ENCODE measurements at places on chromosomes 2 and 18. TPM values are rescaled to one million over a fixed set of nuclear protein-coding genes. Genes with fewer than 3 reads are reported as not detected.

GRCh38 chr2:215577356-215577755, 141.5 kb upstream of the FN1 start:
- H3K4me3 ChIP-seq: no peak overlapping the region
- H3K36me3 ChIP-seq: no peaks in the 10 kb centered on the region
- no peak for DNase-seq
- H3K27ac ChIP-seq: no peak overlapping the region

- no peaks in the 10 kb centered on the region for H3K27me3 ChIP-seq
- H3K36me3 ChIP-seq: no peaks in the 10 kb centered on the region
- no peak overlapping the region for H3K4me3 ChIP-seq
- no peak overlapping the region for H3K27ac ChIP-seq
- DNase-seq: no peak
Observed at GRCh38 chr2:162926501-162926900, 87.9 kb upstream of the KCNH7 start.

- H3K4me1 ChIP-seq: peaks cover 80% of the 10 kb centered on the region
- no peaks in the 10 kb centered on the region for H3K27me3 ChIP-seq
- no peak for DNase-seq
- no peak overlapping the region for H3K4me3 ChIP-seq
Observed at GRCh38 chr2:223941579-223942277, 3.4 kb downstream of the WDFY1 start.

DNA sequence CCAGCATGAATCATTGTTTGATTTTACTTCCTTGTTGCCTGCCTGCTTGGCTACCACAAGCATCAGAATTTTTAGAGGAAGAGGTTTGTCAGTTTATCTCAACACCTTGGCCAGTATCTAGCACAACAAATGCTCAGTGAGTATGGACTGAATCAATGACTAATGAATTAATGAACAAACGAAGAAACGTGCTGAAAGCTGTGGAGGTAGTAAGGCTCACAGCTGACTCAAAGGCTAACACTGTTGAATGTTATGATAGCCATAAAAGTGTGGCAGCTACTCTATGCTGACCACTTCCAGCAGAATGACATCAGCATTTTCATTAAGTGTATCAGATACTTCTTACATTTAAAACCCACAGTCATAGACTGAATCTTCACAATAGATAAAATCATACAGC, 543.4 kb downstream of the IRS1 start:
- DNase-seq: no peak
- H3K27ac ChIP-seq: no peak overlapping the region
- H3K36me3 ChIP-seq: no peaks in the 10 kb centered on the region
- no peak overlapping the region for H3K4me3 ChIP-seq

DNA sequence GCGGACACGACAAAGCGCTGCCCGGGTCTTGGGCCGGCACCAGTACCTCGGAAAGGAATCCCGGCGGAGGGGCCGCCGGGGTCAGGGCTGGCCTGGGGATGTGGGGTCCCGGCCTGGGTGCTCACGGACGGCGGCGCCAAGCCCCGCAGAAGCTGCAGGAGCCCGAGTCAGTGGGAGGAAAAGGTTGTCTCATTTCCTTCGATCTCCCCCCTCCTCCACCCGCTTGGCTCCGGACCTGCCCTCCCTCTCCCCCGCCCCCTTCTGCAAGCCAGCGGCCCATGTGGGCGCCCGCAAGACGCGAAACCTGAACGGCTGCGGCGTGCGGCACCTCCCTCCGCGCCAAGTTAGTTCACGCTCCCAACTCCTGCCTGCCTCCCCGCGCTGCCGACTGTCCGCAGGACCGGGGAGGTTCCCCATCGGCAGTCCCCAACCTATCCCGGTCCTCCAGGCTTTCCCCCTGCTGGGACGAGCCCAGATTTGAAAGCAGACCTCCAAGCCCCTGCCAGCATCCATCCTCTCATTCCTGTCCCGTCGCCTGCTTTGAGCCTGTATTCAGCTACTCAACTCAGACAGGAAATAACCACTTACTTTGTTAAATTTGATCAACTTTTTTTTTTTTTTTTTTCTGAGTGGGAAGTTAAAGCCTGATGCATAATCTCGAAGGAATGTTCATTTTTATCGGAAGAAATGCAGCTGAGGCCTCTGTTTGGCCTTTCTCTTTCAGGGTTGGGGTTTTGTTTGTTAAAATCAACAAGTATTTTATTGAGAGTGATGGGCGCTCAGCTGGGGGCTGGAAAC, at the start of gene EVA1A:
TSS of gene EVA1A (minus strand) at position 172 of the 798 bp plus-strand sequence. CDS start 42,799 bp downstream, outside the sequence.
- no peaks in the 10 kb centered on the region for H3K36me3 ChIP-seq
- DNase-seq: peak; percentile 32
- peak within 1 kb of the TSS; percentile 66 for H3K4me3 ChIP-seq
- peak within 1 kb of the TSS; percentile 75 for H3K27ac ChIP-seq

- no peak overlapping the region for H3K4me3 ChIP-seq
- no peak overlapping the region for H3K27ac ChIP-seq
- DNase-seq: no peak
- H3K36me3 ChIP-seq: no peaks in the 10 kb centered on the region
- no peaks in the 10 kb centered on the region for H3K27me3 ChIP-seq
Observed at GRCh38 chr2:240687045-240687740, 4.5 kb upstream of the AQP12A start.

DNA sequence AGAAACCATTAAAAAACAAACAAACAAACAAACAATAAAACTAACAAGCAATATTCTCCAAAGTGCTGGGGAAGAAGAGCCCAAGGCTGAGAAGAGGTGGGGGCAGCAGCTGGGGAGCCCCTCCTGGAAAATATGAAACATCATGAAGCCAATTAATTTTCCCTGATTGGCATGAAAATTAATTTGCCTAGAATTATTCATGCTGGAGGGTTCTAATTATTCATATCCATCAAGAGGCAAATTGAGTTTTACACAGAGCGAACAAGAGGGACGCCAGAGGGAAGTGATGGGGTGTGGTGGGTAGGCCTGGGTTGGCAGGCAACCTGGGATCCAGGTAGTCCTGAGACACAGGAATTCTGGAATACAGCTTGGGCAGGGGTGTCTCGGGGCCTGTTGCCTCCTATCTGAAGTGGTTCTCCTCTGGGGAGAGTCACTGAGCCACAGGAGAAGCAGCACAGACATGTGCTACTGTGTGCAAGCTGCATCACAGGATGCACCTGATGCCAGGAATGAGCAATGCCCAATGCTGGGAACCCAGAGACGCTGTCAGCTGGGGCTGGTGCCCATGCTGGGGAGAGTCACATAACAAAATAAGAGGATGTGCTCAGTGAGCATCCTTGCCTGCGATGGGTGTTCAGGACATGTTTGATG, 100.5 kb downstream of the TEX51 start:
- H3K36me3 ChIP-seq: no peaks in the 10 kb centered on the region
- no peak for DNase-seq
- H3K4me3 ChIP-seq: no peak overlapping the region
- no peaks in the 10 kb centered on the region for H3K4me1 ChIP-seq

DNA sequence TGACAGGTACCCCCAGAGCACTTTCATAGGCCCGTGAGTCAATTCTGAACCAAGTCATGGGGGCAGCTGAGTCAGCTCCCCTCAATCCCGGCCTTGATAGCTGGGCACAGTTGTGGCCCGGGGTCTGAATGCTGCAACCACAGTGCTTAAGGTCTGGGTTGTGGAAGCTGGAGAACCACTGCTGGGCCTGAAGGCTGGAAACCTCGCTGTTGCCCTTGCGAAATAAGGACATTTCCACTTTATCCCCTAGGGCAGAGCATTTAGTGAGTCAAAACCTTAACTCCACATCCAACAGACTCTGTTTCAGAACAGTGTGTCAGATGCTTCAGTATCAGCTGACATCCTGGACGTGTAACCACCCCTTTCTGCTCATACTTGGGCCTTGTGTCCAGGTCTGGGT, 58.6 kb downstream of the SP110 start:
- no peak for DNase-seq
- no peak overlapping the region for H3K27ac ChIP-seq
- no peak overlapping the region for H3K4me3 ChIP-seq
- H3K4me1 ChIP-seq: peaks cover 3% of the 10 kb centered on the region
- peaks cover 20% of the 10 kb centered on the region for H3K36me3 ChIP-seq

DNA sequence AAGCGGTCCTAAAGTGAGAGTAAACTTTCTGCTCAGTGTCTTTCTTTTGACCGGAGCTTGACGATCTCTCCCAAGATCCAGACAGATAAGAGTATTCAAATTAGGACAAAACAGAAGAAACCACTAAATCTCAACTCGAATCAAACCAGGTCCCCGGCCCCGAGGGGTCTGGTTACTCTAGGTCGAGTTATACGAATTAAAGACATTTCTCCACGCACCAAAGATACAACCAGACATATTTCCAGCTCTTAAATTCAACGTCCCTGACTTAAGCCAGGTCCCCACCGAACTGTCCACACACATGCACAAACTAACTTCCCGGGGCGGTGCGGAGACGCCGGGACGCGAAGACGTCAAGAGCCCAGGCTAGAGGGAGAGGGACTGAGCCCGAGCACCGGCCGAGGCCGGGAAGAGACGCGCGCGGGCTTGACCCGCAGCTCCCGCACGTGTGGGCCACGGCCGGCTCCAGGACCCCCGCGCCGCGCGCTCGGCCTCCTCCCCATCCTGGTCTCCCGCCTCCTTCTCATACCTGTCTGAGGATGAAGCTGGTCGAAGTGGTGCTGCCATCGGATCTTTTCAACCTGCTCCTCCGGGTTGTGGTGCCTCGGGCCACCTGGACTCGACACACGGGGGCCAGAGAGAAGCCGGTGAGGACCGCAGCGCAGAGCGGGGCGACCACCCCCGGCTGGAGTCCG, 896 bp downstream of the CACNB4 start:
- H3K4me3 ChIP-seq: peak overlapping the region; percentile 71
- DNase-seq: peak; percentile 35
- no peaks in the 10 kb centered on the region for H3K36me3 ChIP-seq
- no peak overlapping the region for H3K27ac ChIP-seq
- no peaks in the 10 kb centered on the region for H3K27me3 ChIP-seq

- no peak overlapping the region for H3K4me3 ChIP-seq
- peak overlapping the region; percentile 9 for H3K27ac ChIP-seq
- no peak for DNase-seq
- H3K27me3 ChIP-seq: no peaks in the 10 kb centered on the region
Observed at GRCh38 chr2:168594778-168595177, 138.7 kb downstream of the CERS6 start.

DNA sequence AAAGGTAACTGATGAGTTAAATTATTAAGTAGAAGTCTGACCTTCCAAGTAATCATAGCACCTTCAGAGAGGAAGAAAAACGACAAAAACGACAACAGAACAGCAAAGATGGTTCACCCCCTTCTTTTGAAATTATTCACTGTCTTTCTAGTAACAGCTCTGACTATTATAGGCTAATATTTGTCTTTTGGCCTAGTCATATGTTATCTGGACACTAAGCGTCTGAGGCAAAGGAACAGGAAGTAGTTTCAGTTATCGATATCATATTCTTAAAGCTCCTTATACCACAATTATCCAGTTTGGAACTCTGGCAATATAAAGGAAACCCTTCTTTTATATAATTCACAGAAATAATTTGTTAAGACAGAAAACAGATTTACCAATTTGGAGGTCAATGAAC, 27.6 kb upstream of the SLC40A1 start:
- no peaks in the 10 kb centered on the region for H3K36me3 ChIP-seq
- no peaks in the 10 kb centered on the region for H3K27me3 ChIP-seq
- DNase-seq: no peak
- no peak overlapping the region for H3K27ac ChIP-seq
- H3K4me1 ChIP-seq: peaks cover 9% of the 10 kb centered on the region

- no peak overlapping the region for H3K27ac ChIP-seq
- no peak for DNase-seq
- H3K4me1 ChIP-seq: no peaks in the 10 kb centered on the region
- peaks cover 36% of the 10 kb centered on the region for H3K36me3 ChIP-seq
Observed at GRCh38 chr2:239154971-239155805, 245.6 kb downstream of the HDAC4 start.

DNA sequence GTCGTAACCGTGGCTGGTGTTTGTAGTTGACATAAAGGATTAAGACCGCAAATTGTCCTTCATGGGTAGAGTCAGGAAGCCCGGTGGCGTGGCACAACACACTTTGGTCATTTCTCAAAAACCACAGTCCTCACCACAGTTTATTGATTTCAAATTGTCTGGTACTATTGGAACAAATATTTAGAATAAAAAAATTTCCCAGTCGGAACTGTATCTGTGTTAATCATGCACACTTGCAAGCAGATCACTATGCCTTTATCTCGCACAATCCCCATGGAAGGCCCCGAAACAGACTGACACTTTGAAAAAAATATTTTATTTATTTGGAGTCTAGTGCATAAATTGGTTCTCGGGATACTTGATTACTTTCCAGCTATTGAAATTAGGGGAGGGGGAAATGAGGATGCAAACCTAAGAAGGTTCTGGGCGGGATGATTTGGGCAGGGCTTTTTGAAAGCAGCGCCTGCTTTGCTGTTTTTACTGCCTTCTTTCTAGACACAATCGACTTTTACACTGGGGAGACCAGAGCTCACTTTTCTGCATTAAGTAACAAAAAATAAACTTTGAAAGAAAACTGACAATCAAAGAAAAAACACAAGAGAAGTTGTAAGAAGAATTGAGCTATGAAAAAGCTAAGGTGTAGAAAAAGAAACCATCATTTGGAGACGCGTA, 15.4 kb upstream of the HOXD1 start:
- no peaks in the 10 kb centered on the region for H3K4me1 ChIP-seq
- H3K4me3 ChIP-seq: no peak overlapping the region
- no peak for DNase-seq
- no peaks in the 10 kb centered on the region for H3K36me3 ChIP-seq
- H3K27me3 ChIP-seq: peaks cover 95% of the 10 kb centered on the region

TEKT4 gene
- not detected for total RNA-seq

ARHGAP15 gene
- 3.6 TPM for total RNA-seq

ANKRD29 gene
- 7.1 TPM for total RNA-seq

C2orf78 gene
- total RNA-seq: not detected

NLRC4 gene
- total RNA-seq: 0.55 TPM

LGALSL gene
- 8.1 TPM for total RNA-seq

PARD3B gene
- 10.0 TPM for total RNA-seq

GPR45 gene
- total RNA-seq: not detected

LIMS3 gene
- total RNA-seq: 6.1 TPM
